Activated naive CD4-positive, alpha-beta T cell treated with Interleukin-2 at 50 U/mL for 16 hours (primary cell): ENCODE measurements at places on chromosomes 11 and 22.

DNA sequence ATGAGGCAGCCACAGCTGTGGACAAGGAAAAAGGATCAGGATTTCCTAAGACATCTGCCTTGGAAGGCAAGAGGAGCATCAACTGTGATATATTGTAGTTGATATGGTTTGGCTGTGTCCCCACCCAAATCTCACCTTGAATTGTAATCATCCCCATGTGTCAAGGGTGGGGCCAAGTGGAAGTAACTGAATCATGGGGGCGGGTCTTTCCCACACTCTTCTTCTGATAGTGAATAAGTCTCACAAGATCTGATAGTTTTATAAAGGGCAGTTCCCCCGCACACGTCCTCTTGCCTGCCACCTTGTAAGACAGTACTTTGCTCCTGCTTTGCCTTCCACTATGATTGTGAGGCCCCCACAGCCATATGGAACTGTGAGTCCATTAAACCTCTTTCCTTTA lies 10.2 kb downstream of the RIC8A start:
- DNase-seq, result no peak

GRCh38 chr22:49400136-49400940 lies 427.3 kb downstream of the BRD1 start:
- DNase-seq, result no peak

DNA sequence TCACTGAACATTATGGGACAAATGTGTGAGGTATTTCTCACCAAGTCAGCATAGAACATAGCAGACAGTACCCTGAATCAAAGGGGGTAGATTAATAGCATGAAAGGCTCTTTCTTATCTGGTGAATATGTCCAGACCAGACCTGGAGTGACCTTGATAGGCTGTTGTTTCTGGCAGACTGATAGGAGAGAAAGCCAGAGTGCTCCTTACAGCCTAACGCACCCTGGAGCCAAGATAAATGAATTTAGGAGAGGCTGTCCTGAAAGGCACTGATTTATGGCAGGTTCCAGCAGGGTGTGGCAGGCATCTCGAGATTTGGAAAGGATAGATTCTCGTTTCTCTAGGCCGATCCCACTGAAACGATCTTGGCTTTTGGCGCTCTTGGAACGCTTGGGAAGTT lies 204.6 kb downstream of the DBX1 start:
- DNase-seq, result no peak

DNA sequence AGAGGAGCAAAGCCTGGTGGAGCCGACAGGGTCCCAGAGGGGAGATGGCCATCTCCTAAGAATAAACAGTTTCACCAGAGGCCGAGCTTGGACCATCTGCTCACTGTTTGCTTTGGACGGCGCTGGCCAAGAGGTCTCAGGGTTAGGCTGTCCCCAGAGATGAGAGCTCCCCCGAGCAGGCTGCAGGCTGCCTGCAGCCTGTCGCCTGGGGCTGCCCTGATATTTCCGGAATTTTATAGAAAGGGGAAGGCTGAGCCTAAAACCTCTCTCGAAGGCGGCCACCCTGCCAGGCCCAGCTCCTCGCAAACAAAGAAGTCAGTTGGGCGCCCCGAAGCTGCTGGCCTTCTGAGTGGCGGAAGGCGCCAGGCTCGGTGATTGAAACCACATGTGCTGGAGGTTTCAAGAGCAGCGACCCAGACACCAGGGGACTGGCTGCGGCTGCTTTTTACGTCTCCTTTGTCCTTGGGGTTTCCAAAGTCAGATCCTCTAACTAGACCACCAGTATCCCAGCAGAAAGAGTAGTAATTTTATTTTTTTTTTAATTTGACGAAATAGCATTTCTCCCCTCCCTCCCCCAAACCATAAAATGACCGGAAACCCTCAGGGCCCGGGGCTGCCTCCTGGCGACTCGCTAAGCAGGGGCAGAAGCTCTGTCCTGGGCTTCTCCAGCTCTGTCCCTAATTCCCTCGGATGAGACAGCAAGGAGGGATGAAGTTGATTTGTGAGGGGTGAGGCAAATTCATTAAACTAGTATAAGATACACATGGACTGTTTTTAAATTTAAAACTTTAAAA lies 57.4 kb downstream of the CLMP start:
- DNase-seq, result no peak

- no peak for DNase-seq
Measured at GRCh38 chr11:45158210-45158731, 11.8 kb downstream of the PRDM11 start.

DNA sequence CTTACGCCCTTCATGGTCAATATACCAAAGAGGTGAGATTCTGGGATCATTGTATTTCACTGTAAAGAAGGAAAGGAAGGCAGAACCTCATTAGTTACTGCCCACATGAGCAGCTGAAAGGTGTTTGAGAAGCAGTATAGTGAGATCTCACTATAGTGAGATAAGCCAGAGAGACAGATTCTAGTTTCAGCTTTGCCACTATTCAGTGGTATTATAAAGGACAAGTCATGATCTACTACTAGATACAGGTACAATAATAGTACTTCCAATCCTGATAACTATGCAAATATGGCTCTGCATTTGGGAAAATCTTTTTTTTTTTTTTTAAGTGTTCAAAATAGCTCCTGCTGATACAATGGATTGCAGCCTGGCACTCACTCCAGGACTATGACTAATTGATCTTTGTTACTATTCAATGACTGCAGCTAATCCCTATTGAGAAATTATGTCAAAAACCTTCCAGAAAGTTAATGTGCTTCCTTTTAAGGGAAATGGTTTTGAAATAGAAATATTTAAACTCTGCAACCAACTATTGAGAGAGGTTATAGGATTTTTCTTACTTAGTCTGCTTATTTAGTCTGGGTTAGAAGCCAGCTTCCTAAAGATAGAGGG lies 8.3 kb upstream of the DLAT start:
- no peak for DNase-seq

- DNase-seq, result no peak
Measured at GRCh38 chr11:23063276-23063675, 203.0 kb upstream of the CCDC179 start.

DNA sequence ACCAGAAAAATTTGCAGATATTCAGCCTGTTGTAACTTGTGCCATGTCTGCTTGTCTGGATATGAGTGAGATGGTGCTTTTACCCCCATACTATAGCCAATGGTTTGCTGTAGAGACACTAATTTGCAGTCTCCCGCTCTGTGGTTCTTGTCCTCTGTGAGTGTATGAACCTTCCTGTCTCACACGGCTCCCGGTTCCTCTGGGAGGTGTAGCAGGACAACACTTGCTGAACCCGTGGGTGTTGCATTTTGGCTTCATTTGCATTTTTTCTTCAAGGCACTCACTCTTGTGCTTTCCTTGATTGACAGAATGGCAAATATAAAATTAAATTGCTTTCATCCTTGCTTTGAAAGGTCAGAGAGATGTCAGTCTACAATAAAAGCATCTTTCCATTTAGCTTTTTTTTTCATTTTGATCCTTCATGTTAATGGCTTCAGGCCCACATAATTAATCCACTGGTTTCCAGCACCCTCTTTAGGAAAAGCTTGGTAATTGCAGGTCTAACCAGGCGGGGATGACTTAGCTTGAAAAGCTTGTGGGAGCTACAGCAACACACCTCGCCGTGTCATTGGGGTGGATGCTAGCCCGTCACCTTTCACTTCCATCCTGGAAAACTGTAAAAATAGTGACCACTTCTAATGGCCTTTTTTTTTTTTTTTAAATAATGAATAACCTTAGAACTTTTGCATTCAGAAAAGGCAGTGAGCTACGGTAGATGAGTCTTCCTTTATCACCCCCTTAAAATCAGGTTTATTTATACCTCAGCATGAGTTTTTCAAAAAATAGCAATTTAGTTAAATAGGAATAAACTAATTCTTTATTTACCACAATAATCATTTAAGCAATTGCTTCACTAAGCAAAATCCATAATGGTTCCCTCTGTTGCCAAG lies 27.4 kb upstream of the ST14 start:
- DNase-seq, result peak; percentile 46

DNA sequence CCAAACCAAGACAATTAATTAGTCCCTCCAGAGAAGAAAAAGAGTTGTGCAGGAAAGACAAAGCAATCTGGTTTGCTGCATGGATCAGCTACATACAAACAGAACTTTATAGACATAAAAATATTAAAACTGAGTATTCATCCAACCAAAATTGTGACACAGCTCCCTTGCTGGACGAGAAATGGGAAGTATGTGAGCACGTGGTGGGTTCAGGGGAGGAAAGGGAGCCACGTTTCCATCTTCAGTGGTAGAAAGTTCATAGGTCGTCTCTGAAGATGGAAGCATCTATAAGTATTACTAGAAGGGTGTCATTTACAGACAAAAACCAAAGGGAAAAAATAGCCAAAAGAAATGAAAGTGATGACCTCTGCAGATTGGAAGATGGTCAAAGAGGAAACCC lies 7.1 kb upstream of the KCNJ5 start:
- no peak for DNase-seq

- peak; percentile 14 for DNase-seq
Measured at GRCh38 chr22:44497218-44497904, 672 bp downstream of the RTL6 start.

- DNase-seq, result no peak
Measured at GRCh38 chr22:33300165-33300564, 242.0 kb upstream of the SYN3 start.
